ENCODE measurements at places on chromosomes 6 and 20.

DNA sequence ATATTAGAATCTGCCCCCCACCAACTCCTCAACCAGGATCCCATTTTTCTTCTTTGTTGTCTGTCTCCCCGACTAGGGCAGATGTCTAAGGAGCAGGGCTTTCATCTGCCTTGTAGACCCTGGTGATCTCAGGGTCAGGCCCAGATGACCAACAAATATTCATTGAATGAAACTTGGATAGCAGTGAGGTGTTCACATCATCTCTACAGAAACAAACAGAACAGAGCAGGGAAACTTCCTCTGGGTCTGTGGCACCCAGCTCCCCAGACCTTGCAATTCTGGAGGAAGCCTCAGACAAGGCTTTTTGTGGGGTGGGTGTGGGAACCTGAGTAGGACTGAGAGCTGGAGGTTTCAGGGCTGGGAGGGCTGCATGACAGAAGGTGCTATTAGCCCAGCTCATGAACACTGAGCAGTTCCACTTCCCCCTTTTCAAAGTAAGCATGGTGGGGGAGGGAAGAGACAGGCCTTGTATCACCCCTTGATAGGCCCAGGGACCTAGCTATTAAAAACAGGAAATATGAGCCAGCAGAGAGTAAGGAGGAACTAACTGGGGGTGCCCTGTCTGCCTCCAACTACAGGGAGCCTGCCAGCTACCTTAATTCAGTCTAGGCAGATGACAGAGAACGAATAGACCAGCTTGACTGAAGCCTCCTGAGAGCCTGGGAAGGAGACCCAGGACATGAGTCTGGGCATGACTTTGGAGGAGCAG is 37.3 kb upstream of the TOP1 start:
- DNase-seq: no peak

DNA sequence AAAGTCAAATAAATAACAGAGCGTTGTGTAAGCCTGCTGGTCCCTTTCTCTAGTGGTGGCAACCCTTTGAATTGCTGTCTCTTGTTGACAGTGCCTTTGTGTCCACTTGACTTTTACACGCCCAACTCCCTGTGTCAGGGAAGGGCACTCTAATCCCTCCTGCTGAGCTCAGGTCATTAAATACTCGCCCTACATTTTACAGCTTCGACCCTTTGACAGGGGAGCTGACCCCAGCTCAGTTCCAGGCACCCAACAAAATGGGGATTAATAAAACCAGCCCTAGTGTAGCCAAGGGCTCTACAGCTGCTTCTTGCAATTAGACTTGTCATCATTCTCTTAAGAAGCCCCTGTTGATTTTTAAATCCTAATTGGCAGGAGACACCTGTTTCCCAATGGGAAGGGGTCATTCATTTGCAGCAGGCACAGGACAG is 308.2 kb downstream of the EYA4 start:
- DNase-seq: no peak

DNA sequence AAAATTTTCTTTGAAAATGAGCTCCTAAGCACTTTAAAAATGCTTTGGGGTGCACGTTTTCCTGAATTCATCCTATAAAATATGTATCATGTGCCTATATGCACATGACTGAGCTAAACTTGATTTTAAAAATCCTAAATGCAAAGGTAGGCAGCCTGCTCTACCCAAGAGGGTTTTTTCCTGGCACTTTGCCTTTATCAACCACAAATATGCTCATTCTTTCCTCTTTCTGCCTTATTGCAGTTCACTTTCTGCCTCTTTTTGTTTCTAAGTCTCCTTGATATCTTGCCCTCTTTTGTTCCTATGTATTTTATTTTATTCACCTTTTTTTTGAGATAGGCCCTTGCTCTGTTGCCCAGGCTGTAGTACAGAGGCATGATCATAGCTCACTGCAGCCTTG is 229.3 kb downstream of the GRM1 start:
- no peak for DNase-seq

DNA sequence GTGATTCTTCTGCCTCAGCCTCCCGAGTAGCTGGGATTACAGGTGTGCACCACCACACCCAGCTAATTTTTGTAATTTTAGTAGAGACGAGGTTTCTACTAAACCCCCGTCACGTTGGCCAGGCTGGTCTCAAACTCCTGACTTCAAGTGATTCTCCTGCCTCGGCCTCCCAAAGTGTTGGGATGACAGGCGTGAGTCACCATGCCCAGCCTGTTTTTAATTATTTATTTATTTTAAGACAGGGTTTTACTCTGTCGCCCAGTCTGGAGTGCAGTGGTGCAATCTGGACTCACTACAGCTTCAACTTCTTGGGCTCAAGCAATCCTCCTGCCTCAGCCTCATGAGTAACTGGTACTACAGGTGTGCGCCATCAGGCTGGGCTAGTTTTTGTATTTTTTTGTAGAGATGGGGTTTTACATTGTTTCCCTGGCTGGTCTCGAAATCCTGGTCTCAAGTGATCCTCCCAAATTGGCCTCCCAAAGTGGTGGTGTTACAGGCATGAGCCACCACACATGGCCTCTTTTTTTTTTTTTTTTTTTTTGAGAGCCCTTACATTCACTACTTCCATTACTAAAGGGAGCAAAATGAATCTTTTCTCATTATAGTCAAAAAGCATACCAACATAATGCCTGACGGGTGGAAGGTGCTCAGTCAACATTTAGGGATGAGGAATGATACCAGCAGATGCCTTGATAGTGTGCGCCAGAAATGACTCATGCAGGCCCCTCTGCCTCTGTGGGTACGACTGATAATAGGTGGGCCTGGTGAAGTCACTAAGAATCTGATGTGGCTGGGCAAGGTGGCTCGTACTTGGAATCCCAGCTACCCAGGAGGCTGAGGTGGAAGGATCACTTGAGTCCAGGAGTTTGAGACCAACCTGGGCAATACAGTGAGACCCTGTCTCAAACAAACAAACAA is 17.8 kb upstream of the RALGAPB start:
- DNase-seq: no peak

DNA sequence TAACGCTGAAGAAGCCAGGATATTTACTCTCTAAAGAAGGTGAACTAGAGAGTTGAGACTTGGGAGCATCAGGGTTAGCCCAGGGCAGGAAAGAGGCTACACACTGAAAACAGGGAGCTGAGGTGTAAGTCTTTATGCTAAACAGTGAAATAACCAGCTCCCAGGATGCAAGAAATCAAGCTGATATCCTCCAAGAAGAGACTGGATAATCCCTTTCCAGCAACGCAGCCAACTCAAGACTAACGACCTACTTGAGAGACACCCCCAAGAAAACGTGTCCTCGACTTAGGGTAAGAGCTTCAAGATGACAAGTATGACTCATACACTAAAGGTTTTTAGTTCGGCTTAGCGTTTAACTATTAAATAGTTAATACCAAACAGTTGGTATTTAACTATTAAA is 202.2 kb downstream of the TASP1 start:
- no peak for DNase-seq

DNA sequence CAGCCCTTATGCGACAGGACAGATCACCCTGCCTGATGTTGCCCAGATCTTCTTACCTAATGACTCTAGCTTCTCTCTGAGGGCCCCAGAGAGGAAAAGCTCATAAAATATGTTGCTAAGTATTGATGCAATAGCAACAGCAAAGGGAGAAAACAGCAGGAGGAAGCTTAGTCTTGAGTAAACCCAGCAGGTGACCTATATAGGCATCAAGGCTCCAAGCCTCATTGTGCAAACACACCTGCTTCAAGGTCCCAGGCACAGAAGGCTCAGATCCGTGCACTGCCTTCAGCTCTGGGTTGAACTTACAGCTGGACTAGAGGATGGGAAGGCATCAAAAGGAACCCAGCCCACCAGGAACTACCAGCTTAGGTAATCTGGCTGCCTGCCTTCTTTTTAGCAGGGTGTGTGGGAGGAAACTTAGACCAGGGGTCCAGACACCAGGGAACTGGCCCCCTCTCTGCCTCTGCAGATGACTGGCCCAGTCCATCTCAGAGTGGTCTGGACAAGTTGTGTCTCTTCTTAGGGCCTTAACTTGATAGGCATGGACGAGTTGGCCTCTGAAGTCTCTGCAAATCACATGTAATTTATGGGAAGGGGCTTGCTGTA is 34.4 kb downstream of the TGM3 start:
- DNase-seq: no peak

DNA sequence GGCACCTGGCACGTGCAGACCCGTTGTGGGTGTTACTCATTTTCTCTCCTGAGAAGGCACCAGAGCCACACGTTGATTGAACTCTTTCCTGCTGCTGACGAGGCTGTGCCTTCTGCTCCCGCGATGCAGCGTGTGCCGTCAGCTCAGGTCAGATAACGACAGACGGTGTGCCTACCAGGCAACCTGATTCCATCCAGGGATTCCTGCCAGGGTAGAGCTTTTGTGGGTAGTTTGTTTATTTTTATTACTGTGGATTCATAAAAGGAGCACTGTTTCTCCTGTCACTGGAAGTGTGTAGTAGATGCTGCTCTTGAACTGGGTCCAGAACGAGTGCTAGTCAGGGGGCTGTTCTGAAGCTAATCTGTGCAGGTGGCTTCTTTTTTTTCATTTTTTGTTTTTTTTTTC is 20.7 kb downstream of the PRPF6 start:
- DNase-seq: no peak

DNA sequence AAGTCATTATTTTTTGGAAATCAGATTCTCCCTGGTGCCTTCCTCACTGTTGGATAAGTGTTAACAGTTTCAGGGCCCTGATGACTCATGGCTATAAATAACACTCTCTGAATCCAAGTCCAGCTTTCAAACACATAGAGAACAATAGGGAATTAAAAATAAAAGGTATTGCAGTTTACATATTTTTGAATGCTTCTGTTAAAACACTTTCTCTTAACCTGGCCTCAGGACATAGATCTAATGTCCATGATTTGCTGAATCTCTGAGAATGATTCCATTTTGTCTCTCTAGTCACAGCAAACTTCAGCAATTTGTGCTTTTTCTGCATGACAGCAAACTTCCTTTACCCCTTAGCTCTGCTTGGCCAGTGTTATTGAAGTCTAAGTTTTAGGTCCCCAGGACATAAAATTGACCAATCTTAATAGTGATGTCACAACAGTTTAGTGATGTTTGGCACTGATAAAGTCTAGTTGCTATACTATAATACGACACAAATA is 1192.4 kb upstream of the CITED2 start:
- DNase-seq: no peak

DNA sequence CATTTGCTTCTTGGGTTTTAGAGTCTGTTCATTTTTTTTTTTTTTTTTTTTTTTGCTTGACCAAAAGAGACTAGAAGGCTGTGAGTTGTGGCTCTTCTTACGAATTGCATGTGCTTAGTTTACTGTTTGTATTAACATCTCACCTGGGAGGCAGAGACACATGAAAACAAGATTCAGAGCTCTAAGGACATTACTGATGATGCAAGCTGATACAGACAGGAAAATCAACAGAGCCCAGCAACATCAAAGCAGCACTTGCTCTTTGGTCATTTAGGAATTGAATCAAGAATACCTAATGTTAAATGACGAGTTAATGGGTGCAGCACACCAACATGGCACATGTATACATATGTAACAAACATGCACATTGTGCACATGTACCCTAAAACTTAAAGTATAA is 55.7 kb upstream of the HS3ST5 start:
- DNase-seq: no peak

GRCh38 chr6:68675548-68675947 is 40.5 kb downstream of the ADGRB3 start:
- no peak for DNase-seq
